ENCODE measurements at places on chromosomes 5 and 9.

DNA sequence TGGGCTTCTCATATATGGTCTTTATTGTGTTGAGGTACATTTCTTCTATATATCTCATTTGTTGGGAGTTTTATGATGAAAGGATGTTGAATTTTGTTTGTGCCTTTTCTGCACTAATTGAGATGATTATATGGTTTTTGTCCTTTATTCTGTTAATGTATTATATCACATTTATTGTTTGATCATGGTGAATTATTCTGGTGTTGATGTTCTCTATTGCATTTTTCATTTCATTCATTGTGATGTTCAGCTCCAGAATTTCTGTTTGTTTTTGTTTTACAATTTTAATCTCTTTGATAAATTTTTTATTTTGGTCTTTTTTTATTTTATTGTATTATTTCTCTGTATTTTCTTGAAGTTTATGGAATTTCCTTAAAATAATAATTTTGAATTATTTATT is 35.4 kb downstream of the FBXO4 start:
- no peak for DNase-seq

- no peak for DNase-seq
Observed at GRCh38 chr5:181229996-181230395, 6.9 kb downstream of the TRIM41 start.

DNA sequence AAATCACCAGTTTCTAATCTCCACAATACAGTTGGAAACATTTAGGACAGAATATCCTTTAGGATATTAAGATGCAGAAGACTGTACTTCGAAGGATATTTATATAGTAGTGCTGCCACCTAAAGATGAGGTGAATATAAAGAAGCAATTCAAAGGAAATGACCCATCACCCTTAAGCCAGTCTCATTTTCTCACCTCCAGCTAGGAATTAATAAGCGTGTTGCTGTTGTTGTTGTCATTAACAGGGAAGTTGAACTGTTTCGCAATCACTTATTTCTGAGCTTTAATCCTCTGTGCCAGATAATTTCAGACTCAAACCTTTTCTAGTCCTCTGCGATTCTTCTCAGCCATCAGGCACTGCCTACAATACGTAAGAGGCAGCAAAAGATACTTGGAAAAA is 7.8 kb upstream of the PURA start:
- DNase-seq = no peak

DNA sequence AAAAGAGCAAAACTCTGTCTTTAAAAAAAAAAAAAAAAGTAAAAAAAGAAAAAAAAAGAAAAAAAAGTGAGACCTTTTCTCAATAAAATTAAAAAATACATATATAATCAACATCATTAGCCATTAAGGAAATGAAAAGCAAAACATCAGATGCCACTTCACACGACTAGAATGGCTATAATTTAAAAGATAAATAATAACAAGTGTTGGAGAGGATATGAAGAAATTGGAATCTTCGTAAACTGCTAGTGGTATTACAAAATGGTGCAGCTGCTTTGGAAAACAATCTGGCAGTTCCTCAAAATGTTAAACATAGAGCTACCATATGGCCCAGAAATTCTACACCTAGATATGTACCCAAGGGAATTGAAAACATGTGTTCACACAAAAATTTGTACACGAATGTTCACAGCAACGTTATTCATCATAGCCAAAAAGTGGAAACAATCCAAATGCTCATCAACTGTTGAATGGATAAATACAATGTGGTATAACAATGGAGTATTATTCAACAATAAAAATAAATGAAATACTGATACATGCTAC is 45.3 kb upstream of the SIL1 start:
- DNase-seq = no peak

GRCh38 chr9:8769153-8769552 is 969.6 kb upstream of the DMAC1 start:
- DNase-seq = no peak

DNA sequence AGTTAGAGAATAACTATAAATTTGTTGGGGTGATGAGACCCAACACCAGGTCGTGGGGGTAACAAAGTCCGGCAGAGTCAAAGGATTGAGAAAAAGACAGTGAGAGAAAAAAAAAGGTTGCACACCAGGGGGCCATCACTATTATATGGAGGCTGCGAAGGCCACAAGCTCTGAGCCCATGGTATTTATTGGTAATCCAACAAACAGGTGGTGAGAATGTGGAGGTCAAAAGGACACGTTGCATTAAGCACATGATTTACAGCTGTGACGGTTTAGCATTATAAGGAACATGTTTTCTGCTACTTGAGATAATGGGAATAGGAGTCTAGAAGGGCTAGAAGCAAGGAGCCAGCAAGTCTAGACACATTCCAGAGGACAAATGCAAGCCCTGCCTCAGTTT is 2202.2 kb upstream of the C9orf72 start:
- DNase-seq = no peak

DNA sequence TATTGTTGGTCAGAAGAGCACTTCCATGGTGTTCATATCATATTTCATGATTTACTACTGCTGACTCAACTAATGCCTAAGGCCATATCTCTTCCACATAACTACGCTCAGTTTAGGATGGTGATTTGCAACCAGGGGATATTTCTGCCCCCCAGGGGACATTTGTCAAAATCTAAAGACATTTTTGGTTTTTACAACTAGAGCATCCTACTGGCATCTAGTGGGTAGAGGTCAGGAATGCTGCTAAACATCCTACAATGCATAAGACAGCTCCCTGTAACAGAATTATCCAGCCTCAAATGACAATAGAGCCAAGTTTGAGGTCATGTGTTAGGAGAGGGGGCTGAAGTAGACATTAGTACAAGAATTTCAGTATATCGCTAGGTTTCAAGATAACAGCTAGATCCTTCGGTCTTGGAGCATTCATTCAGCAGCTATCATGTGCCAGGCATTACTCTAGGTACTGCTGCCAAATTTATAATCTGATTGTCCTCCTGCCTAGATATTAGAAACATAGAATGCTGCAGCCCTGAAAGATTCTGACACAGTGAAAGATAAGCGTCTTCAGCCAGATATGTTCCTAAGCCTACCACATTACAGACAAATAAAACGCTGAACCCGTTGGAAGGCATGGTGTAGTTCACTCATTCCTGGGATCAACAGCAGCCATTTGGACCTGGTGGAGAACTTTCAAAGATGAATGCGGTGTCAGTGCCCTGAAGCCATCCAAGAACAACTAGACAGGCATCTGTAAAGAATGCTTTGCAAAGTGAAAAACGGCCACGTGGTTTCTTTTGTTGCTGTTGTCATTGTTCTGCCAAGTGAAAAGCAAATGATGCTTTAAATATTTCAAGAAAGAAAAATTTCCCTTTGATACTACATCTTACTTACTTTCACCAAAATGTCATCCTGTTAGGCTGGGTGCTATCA is 55.5 kb upstream of the FST start:
- no peak for DNase-seq

- no peak for DNase-seq
Observed at GRCh38 chr5:478982-479535, 36.1 kb downstream of the EXOC3 start.

GRCh38 chr5:96753848-96754247 is 53.9 kb downstream of the ERAP1 start:
- DNase-seq = no peak

DNA sequence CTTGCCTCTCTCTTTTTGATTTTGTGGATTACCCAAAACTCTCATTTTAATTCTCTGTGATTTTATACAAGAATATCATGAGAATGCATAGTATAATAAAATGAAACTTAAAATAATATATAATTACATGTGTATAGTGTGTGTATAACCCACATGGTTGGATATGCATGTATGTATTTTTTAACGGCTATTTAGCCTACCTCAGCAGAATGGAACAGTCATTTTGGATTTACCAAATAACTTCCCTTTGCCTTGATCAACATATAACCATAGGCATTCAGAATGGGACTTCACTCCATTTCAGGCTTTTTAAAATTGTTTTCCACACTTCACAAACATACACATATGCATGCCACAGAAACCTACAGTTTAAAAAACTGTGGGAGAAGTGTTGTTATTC is 161.2 kb downstream of the SLF1 start:
- DNase-seq = no peak

- no peak for DNase-seq
Observed at GRCh38 chr5:17169507-17169906, 47.9 kb upstream of the BASP1 start.

DNA sequence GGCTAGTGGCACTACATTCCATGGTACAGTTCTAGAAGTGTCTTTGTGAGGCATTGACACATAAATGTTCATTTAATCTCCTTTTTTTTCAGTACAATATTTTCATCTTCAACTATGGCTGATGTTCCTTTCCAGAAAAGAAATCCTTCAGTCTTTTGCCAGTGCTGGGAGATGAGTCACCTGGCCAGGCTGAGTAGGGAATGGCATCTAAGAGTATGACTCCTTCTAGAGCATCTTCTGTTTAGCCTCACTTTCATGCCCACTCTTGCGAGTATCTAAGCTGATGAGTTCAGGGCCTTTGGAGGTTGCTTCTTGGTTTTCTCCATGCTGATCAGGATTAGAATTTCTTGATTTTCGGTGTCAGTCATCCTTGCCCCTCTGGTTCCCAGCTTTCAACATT is 124.4 kb downstream of the SLC28A3 start:
- no peak for DNase-seq

DNA sequence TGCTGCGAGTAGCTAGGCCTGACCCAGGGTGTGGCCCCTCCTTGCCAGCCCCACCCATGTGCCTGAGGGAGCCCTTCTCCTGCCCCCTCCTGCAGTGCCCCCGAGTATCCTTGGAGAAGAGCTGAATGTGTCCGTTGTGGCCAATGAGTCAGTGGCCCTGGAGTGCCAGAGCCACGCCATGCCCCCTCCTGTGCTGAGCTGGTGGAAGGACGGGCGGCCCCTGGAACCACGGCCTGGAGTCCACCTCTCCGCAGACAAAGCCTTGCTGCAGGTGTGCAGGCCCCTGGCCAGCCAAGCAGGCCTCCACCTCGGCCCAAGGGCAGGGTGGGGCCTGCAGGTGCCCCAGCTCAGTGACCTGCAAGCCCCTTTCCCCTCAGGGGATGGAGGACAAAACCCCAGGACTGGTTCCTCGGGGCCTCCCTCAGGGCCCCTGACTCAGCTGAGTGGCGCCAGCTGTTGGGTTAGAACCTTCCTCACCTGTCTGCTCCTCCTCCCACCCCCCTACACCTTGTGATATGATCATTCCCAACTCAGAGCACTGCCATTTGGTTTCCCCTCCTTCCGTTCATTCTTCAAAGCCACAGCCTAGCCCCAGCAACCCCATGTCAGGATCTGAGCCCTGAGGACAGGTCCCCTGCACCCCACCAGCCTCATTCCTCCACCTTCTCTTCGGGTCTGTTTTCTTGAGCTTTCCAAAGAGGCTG is 80.0 kb upstream of the ASS1 start:
- DNase-seq = no peak

DNA sequence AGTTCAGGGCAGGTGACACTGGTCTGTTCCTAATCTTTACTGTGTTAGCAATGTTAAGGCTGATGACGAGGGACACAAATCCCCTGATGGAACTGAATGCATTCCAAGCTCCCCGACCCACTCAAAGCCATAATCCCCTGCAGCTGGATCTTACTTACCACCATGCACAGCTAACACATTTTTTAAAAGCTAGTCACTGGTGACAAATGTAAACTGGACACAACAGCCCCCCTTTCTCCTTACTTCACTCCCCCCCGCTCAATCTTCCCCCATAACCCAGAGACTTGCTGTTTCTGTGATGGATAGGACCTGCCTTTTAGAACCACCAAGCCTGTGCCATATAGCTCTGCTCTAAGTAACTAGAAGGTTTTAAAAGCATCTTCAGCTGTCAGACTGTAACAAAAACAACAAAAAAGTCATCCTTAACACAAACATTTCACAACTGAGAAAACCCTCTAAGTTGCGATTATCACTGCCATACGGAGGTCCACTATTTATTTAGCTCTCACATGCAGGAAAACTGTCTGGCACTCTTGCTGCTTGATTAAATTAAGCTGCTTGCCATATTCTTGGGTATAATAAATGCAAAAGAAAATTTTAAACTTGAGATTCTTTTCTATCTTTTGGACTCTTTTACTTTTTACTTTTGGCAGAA is 44.4 kb downstream of the BNC2 start:
- no peak for DNase-seq

DNA sequence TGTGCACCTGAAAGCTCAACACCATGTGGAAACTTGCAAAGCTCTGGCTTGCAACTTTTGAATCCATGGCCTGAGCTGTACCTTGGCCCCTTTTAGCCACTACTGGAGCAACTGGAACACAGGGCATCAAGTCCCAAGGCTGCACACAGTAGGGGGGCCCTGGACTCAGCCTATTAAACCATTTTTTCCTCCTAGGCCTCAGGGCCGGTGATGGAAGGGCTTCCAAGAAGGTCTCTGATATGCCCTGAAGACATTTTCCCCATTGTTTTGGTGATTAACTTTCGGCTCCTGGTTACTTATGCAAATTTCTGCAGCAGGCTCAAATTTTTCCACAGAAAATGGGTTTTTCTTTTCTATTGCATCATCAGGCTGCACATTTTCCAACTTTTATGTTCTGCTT is 22.7 kb upstream of the PRLR start:
- no peak for DNase-seq

DNA sequence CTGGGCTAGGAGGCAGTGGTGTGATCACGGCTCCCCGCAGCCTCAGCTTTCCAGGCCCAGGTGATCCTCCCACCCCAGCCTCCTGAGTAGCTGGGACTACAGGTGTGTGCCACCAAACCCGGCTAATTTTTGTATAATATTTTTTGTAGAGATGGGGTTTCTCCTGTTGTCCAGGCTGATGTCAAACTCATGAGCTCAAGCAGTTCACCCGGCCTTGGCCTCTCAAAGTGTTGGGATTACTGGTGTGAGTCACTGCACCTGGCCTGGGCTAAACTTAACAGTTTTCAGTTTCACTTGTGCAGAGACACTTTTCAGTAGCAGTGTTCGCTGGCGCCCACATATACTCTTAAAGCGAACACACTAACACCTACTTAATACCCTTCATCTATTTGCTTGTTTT is 205.6 kb upstream of the ZNF608 start:
- DNase-seq = no peak

GRCh38 chr5:95822542-95823181 is at the start of gene GLRX:
GLRX (minus strand) TSS chr5:95822726; CDS start chr5:95822662, 64 bp downstream.
- peak; percentile 64 for DNase-seq

- DNase-seq = no peak
Observed at GRCh38 chr9:106921341-106921899, 58.5 kb downstream of the ZNF462 start.
